Left renal cortex interstitium (tissue), 4 donors: ENCODE measurements at places on chromosomes 1 and 21.

DNA sequence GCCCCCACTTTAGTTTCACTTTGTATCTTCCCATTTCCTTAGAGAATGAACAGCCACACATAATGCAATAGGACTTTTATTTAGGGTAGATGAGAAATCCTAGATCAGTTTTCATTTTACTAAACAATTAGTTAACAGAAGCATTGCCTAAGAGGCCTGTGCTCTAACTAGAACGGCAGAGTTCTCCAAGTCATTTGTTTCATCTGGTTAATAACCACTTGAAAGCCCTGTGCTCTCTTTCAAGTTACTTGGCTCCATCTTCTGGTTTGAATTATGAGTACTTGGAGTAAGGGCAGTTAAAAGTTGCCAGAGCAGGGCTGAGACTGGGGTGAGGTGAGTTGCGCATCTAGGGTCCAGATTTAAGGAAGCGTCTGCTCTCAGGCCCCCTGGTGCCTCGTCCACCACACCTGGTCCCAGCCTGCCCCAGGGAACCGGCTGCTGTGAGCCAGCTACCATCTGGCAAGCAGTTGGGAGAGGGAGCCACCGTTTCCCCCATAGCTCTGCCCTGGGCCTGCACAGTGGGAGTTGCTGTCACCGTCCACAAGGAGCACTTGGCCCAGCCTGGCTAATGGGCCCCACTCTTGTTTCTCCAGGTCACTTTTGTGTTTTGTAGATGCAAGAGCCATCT lies 18.1 kb upstream of the SLC44A3 start:
- DNase-seq = no peak

- no peak for DNase-seq
These were observed 317.5 kb downstream of the HHAT start for GRCh38 chr1:210646258-210646616.

DNA sequence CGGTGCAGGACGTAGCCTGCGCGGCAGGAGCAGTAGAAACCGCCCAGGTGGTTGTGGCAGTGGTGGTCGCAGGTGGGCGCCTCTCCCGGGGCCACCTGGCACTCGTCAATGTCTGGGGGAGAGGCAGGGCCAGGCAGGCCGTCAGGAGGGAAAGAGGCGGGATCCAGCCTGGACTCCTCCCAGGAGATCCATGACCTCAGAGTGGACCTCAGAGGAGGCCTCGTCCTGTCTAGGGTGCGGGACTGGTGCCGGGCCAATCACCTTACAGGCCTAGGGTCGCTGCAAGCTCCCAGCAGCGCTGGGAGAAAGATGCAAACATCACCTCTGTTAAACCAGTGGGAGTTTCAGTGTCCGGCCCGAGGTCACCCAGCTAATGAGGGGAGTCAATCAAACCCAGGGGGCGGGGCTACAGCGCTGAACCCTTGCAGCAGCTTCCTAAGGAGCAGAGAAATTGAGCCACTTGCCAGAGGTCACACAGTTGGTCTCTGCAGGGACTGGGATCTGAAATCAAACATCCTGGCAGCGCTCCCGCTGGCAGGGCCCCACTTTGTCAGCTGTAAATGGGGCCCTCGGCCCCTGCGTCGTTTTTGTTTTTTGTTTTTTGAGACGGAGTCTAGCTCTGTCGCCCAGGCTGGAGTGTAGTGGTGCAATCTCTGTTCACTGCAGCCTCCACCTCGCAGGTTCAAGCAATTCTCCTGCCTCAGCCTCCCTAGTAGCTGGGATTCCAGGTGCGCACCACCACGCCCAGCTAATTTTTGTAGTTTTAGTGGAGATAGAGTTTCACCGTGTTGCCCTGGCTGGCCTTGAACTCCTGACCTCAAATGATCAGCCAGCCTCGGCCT lies 1.4 kb downstream of the MASP2 start:
- DNase-seq = no peak

GRCh38 chr1:228345201-228345930 lies 61.3 kb downstream of the TRIM11 start:
- no peak for DNase-seq

GRCh38 chr1:56494306-56494705 lies 85.1 kb downstream of the PLPP3 start:
- DNase-seq = no peak

DNA sequence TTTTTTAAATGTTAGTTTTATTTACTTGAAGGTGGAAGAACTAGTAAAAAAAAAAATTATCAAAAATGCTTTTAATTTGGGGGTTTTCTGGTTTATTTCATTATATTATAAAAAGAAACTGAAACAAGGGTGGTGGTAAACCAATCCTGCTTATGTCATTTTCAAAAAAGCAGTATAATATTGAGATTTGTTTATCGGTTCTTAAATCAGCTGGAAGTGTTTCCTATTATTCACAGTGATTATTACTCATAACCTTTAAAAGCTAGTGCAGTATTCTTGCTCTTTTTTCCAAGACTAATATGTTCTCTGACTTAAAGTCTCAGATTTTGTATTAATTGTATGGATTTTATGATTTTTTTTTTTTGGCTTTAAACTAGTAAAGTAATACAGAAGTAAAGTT lies 5.4 kb upstream of the LRRC40 start:
- no peak for DNase-seq

DNA sequence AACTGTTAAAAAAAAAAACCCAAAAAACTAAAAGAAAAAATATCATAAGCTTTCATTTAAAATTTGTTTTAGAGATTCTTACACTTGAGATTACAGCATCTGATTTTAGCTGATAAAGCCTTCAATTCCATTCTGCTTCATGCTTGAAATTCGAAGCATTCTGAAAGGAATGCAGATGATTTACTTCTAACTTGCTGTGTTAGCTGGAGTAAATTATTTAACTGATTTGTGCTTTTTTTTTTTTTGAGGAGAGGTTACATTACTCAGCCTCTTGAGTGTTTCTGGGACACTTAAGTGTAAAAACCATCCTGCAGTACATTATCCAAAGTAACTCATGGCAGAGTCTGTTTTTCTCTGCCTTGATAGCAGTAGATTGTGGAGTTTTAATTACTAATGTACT lies 4.5 kb upstream of the TRIM67 start:
- no peak for DNase-seq

GRCh38 chr1:91685994-91686393 lies 185.3 kb downstream of the CDC7 start:
- no peak for DNase-seq

GRCh38 chr1:21649315-21649714 lies 19.8 kb downstream of the RAP1GAP start:
- no peak for DNase-seq

DNA sequence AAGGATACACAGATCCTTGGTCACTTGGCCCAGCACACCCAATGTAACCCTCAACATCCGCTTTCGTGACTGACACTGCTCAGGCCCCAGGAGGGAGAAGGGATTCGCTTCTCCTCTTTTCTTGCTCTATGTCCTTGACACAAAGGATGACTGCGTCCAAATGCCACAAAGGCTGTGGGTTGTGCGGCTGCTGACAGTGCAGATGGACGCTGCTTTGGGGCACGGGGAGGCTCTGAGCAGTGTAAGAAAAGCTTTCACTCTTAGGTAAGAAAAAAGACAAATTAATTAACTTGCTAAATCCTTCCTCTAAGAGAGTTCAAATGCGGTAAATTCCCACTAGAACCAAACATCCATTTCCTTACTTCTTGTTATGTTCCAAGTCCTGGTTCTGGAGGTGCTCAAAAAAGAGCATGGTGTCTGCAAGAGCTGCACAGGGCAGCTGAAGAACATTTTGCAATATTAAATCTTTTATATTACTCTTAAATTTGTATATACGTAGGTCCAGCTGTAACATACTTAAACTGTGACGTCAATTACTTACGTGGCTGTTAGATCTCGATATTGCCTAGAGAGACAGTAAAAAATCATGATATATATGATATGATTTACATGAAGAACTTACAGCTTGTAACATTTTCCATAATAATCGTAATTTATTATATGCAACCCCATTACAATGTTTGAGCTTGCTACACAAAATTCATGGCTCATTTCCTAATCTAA lies 19.4 kb upstream of the EPHB2 start:
- DNase-seq = no peak

DNA sequence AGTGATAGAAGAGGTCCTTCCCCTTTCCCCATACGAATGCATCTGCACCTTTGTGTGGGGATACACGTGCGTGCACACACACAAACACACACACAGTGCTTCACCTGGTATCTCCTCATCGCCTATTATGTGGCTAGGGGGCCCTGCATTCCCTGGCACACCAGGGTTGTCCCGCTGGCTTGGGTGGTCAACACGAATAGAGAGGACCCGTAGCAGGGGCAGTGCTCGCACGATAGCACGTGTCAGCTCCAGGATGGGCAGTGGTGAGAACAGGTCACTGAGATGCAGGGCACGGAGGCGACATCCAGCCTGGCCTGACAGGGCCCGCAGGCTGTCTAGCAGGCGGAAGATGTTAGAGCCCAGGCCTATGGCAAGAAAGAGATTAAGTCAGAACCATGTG lies 22.4 kb downstream of the LRRC41 start:
- no peak for DNase-seq

DNA sequence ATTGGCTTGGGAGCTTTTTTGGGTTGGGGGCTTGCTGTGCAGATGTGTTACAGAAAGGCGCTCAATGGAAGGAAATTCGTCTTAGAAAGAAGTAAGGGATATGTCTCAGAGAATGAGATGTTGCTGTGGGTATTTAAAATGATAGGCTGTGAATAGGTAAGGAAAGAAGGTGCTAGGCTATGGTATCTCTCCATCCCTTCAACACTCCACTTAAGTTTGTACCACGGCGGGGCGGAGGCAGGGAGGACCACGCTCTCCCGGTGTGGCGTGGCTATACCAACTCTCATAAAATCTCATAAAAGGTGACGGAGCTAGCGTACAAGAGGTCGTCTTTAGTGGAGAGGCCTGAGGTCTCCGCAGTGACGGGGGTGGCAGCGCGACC lies 305 bp upstream of the RPS6KC1 start:
- no peak for DNase-seq

DNA sequence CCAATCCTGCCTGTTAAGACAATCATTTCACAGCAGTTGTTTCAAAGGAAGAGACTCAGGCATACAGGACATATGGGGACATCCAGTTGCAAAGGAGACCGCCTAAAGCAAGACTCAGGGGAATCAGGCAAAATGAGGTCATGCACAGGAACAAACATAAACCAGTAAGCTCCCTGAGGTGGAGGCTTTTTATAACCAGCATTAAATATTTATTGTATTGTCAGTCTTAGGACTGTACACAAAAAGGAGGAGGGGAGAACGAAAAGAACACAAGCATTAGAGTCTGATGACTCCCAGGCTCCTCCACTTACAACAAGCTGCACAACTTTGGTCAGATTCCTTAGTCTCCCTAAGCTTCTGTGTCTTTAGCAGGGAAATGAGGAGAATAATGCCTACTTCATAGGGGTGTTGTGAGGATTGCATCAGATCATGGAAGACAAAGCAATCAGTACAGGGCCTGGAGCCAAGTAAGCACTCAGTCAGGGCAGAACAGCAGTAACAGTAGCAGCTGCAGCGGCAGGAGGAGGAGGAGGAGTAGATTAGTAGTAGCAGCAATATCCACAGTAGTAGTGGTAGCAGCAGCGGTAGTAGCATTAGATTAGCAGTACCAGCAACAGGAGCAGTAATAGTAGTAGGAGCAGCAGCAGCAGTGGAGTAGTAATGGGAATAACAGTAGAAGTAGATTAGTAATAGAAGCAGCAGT lies 54.2 kb upstream of the SPATA6 start:
- DNase-seq = no peak

DNA sequence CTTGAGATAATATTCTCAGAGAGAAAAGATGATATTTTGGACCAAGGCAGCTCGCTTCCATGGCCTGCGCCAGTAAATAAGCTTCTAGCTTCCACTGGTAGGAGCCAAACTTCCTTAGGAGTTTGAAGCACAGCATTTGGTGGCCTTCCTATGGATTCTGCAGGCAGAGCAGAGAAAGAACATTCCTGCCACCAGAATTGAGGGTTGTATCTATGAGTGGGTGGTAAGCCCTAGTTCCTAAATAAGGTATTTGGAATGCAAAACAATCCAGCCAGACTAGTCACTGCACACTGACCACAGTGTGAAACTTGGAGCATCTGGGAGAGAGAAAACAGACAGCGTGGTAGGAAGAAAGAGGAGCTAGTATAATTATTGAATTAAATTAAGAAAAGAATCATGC lies 54.1 kb upstream of the BCAR3 start:
- DNase-seq = no peak

DNA sequence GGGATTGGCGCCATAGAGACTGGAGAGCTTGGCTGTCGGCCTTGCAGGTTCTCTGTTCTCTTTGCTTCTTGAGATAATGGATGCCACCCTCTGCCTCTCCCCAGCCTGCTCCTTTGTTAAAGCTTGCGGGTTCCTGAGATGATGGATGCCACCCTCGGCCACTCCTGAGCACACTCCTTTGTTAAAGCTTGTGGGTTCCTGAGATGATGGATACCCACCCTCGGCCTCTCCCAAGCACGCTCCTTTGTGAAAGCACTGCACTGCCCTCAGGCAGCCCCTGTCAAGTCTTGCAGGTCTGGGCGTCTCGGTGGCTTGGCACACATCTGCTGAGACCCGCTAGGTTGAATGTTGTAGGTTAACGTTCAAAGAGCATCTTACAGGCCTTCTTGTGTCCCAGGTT lies 76.5 kb downstream of the SCCPDH start:
- DNase-seq = no peak

- no peak for DNase-seq
These were observed 126.1 kb downstream of the CACHD1 start for GRCh38 chr1:64595871-64596515.

- DNase-seq = no peak
These were observed 25.2 kb downstream of the RWDD3 start for GRCh38 chr1:95259245-95259644.

- DNase-seq = no peak
These were observed 1.5 kb upstream of the RALGPS2 start for GRCh38 chr1:178723546-178723945.

GRCh38 chr1:165933446-165934170 lies 106.2 kb downstream of the UCK2 start:
- DNase-seq = no peak

GRCh38 chr1:101797722-101798121 lies 199.0 kb downstream of the OLFM3 start:
- no peak for DNase-seq

DNA sequence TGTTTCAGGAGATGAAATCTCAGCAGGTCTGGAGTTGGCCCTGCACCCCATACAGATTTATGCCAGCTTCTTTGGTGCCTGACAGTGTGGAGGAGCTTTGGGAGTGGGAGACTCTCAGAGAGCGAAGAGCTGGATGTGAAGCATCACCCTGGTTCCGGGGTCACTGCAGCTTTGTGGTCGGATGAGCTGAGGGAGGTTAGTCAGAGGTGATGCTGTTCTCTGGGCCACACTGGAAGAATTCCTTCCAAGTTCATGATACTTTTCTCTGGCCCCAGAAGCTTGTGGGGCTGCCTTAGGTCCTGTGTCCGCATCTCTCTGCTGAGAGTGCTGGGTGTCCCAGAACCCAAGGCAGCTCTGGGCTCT lies 467.8 kb downstream of the CAMTA1 start:
- no peak for DNase-seq

DNA sequence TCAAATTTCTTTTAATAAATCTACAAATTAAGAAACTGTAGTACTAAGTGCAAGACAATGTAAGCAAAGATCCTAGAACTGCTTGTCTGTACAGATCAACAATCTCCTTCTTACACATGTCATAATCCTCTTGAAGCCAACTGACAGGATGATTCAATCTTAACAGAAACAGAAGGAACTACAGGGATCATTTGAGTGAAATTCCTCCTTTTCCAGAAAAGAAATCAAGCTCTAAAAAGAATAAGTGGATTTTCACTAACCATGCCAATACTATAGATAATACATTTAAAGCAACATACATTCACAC lies 53.2 kb downstream of the RAB3GAP2 start:
- DNase-seq = no peak

- no peak for DNase-seq
These were observed 19.7 kb upstream of the DIPK1A start for GRCh38 chr1:92980732-92981647.
